ENCODE measurements at places on chromosomes 11 and 22.
A peak's percentile ranks its signal among the peaks of the same experiment; 100 is the strongest.

DNA sequence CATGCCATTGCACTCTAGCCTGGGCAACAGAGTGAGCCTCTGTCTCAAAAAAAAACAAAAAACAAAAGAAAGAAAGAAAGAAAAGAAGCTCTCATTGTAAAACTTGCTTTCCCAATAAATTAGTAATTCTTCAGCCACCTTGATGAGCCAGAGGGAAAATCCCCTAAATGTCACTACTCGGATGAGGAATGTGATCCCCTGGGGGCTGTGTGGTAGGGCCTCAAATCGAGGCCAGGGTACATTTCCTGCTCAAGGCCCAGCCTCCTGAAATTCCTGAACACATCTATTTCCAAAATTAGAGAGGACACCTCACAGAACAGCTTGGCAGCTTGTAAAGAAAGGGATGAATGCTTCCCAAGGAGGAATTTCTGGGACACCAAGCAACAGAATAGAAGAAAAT lies 147.1 kb upstream of the SESN3 start:
- no peak for DNase-seq

DNA sequence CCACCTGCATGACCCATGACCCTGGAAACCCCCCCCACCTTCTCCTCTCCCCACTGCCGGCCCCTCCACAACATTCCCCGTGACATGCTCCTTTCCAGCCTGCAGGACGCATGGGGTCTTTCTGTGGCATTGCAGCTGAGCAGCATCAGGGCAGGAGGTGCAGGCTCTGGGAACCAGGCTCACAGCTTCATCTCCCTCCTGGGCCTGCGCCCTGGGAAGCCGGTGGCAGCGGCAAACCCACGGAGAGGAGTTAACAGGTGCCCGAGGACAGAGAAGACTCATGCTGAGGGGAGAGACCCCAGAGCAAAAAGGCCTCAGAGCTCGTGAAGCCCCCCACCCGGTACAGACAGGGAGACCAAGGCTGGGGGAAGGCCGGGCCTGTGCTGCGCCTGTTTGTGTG lies 32.2 kb downstream of the CDKN1C start:
- no peak for DNase-seq

DNA sequence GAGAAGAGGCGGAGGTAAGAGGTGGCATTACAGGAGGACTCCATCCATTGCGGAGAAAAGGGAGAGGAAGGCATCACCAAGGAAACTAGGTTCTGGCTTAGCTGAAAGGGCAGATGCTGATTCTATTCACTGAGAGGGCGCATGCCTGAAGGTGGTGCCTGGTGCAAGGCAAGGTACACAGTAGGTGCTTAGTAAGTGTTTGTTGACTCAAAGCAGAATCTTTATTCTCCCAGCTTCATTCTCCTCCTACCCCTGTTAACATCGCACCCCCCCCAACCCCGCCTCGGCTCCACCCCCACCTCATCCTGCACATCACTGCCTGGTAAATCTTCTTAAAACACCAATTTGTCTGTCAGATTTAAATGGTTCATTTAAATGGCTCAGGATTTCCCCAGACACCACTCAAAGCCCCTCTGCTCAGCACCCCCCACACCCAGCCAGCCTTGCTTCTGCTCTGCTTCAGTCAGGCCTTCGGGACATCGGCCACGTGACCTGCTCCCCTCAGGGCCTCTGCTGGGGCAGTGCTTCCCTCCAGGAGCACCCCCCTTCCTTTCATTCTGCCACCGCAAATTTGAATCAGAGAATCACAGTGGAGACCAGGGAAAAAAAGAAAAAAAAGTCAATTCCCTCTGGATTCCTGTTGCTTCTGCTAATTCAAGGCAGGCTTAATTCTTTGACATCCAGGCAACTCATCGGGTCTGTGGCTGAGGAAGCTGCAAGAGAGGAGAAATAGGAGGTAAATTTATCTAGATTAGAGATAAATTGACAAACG lies 17.8 kb upstream of the RCN1 start:
- DNase-seq = no peak

DNA sequence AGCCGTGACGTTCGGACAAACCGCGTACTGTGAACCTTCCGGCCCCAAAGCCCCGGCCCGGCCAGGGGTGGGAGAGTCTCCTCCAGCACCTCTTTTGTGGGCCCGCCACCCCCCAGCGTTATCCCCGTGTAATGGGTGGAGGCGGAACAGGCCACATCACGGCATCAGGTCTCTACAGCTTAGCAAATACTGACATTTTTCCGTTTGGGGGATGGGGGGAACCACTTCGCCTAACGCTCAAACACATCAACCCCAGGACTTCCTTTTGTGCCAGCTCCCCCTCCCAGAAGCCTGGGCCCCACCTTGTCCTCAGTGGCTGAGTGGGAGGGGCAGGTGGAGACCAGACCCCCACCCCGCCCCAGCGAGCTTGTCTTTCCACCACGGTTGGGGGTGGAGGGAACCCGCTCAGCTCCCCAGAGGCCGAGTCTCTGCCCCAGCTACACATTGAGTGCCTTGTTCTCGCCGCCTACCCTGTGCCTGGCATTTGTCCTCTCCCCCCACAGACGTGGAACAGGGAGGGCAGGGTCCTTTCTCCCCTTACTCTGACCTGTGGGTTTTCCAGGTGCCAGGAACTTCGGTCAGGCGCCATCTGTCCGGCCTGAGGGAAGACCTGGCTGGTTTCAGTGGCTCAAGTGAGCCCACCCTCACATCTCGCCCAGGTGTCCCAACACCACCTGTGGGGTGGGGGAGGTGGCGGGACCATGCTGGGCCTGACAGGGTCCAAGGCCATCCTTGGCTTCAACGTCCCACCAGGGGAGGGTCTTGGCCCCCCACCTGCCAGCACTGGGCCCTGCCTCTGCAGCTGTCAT lies 29.6 kb downstream of the SBF1 start:
- no peak for DNase-seq

DNA sequence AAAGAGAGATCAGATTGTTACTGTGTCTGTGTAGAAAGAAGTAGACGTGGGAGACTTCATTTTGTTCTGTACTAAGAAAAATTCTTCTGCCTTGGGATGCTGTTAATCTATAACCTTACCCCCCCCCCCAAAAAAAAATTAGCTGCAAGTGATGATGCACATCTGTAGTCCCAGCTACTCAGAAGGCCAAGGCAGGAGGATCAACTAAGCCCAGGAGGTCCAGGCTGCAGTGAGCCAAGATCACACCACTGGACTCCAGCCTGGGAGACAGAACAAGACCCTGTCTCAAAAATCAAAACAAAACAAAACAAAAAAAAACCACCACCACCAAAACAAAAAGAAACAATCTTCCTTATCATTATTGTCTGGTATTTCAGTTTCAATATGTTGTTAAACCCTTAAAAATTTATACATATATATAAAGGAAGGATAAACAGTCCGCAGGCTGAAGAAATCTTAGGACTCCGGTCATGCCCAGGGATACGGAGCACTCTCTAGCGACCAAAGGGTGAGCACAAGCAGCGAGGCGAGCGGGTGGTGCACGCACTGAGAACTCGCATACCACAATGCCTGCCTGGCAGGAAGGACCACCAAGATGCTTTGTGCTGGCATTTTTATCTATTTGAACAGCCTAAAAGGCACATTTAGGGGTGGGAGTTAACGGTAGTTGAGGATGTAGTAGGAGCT lies 6.4 kb downstream of the POLDIP3 start:
- DNase-seq = no peak

DNA sequence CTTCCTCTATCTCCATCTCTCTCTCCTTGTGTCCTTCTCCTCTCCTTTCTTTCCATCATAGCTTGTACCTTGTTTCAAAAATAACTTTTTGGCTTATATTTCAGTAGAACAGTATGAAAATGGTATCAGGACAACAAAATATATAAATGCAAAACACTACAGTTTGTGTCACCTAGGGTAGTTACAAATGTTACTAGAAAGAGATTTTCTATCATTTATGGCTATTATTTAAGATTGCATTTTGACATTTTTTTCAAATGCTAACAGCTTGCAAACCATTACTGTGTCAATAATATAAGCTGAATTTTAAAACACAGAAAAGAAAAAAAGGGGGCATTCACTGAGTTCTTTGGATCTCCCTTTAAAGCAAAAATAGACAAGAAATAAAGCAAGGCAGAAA lies 392.3 kb upstream of the LRRC4C start:
- no peak for DNase-seq

GRCh38 chr11:64206457-64207255 lies at the start of gene FERMT3:
Gene FERMT3 (plus strand): TSS chr11:64206721. CDS start chr11:64207365, 644 bp downstream.
- DNase-seq = no peak

DNA sequence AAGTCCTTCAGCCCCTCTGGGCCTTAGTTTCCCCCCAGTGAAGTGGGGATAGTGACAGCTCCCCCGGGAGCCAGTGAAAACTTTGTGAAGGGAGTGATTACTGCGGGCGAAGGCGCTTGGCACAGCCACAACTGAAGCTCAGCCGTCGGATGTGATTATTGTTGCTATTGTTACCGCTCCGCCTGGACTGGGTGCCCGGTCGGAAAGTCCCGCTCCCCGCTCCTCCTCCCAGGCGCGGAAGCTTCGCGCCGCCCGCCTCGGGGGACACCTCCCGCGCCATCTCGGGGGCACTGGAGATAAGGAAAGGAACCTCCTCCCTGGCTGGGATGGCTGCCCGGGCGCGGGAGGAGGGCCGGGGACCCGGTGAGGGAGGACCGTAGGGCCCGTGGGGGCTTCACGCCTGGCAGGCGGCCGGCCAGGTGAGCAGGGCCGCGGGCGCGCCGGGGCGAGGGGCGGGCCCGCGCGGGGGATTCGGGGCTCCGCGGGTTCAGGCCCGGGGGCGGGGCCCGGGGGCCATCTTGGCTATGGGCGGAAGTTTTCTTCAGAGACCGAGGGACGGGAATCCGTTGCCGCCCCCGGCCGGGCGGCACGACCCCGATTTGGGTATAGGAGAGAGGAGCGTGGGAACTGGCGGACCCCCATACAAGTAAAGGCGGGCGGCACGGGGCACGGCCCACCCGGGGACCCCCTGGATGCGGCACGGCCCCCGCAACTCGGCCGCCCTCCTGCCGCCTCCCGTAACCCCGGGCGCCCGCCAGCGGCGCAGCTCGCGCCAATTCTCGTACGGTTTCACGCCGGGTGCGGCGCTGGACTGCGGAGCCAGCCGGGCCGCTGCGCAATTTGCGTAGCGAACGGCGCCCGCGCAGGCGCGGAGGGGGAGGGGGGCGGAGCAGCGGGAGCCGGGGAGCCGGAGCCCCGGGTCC lies at the start of gene GPR137:
Gene GPR137 (plus strand): TSS at position 887 of the 923 bp plus-strand sequence. CDS start 677 bp downstream, outside the sequence.
- peak; percentile 93 for DNase-seq

DNA sequence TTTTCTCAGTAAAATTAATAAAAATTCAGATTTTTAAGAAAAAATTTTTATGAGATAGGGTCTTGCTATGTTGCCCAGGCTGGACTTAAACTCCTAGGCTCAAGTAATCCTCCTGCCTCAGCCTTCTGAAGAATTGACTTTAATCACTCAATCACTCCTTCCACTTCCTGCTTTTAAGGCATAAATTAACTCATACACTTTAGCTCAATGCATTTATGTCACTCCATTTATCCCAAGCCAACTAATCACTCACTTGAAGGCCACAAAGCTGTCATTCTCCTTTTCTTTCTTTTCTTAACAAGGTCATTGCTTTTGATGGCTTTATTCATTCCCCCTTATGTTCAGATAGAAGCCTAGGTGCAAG lies 877 bp downstream of the ALG9 start:
- no peak for DNase-seq

DNA sequence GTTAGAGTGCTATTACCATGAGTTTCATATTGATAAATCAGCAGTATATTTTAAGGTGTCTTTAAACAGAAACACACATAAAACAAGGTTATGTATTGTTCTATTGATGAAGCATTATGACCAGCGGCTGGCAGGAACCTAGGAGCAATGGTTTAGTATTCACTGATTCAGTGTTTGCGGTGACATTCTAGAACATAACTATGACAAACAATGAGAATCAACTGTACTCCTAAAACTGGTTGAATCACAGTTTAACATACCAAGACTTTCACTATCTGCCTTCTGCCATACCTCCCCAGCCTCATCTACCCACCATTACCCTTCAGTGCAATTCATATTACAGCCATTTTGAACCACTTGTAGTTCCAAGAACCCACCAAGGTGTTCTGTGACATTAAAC lies 8.8 kb downstream of the HOATZ start:
- no peak for DNase-seq

DNA sequence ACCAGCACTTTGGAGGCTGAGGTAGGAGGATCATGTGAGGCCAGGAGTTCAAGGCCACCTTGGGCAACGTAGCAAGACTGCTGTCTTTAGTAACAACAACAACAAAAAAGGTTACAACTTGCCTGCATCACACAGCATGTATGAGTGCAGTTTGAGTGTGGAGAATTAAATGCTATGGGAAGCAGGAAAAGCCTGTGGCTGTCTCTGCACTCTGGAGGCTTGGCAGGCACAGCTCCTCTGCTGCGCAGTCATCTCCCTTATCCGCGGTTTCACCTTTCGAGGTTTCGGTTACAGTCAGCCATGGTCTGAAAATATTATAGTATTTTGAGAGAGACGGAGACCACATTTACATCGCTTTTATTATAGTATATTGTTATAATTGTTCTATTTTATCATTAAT lies 2.9 kb downstream of the MICAL2 start:
- no peak for DNase-seq

DNA sequence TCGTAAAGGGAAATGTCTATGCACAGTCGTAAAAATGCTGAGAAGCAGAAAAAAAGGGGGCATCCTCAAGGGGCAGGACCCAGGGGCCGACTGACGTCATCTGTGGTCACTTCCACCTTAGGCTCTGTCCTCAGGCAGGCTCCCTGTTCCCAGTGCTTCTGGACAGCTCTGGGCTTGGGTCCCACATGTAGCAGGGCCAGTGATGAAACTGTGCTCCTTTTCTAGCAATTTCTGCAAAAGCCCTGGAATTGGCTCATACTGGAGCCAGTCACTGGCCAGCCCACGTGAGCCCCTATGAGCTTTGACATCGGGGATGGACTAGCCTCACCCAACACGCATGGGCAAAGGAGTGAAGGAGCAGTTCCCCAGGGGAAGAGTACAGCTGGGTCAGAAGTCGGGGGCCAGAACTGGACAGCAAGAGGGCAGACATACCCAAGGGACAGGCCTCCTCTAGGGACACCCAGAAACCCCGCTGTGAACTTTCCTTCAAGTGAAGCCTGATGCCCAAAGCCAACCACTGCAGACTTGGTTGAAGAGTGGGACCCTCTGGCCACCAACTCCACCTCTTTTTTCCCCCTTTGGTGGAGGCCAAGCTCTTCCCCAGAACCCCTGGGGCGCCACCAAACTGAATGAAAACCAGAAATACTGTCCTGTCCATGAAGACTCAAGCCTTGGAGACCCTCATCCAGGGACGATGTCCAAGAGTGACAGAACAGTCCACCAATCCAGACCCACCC lies 1349.0 kb downstream of the BRD1 start:
- no peak for DNase-seq

DNA sequence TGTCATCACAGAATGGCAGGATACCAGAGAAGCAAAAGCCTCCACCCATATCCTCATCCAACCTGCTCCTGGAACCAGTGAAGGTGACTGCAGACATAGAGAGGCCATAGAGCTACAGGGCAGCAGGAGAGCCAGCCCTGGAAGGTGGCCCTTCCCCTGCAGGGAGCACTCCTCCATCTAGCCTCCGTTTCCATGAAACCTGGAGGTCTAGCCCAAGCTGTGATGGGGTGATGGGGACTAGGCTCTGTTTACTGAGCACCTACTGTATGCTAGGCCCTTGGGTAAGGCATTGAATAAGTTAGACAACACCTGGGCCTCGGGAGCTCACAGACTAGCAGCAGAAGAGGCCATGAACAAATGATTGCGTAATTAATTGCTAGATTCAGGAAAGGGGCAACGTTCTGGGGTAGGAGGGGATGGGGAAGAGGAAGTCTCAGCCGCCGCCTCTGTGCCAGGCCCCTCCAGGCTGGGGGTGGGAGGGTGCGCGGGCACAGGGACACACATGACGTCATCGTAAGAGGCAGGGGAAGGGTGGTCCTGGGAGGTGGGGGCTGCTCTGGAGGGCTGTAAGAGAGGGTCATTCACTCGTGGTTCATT lies 784 bp upstream of the SYNGR1 start:
- DNase-seq = no peak
